ENCODE measurements at places on chromosomes 12 and 14.

- DNase-seq, result no peak
Observed at GRCh38 chr14:101797856-101798255, 36.3 kb downstream of the PPP2R5C start.

- DNase-seq, result no peak
Observed at GRCh38 chr12:124884587-124885438, 21.1 kb upstream of the SCARB1 start.

DNA sequence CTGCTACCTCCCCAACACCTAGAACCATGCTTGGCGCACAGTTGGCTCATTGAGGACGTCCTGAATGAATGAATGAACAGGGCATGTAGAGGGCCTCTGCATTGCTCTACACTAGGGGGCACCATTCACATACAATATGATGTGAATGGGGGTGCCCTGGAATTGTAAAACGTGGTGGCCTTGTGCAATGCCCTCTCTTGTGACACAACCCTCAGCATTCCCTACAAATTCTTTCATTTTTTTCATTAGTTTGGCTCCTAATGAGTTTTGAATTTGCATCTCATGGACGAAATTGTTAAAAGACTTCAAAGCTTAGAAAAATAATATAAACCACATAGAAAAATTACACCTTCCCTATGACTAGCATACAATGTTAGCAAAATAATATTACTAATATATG is 2.3 kb upstream of the DIO2 start:
- DNase-seq, result no peak

DNA sequence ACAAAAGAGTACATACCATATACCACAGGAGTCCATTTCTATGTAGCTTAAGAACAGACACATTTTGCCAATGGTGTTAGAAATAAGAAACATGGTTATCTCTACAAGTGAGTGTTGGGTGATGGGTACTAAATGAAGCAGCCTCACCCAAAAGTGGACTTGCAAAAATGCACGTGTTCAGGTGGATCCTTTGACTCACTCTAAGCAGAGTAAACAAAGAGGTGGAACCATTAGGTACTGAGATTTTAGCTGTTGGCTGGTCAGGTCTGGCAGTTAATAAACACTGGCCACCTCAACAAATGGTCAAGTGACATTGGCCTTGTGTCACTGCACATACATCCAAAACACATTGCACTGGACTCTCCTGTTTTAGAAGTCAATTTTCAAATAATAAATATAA is 27.6 kb downstream of the EVL start:
- no peak for DNase-seq

DNA sequence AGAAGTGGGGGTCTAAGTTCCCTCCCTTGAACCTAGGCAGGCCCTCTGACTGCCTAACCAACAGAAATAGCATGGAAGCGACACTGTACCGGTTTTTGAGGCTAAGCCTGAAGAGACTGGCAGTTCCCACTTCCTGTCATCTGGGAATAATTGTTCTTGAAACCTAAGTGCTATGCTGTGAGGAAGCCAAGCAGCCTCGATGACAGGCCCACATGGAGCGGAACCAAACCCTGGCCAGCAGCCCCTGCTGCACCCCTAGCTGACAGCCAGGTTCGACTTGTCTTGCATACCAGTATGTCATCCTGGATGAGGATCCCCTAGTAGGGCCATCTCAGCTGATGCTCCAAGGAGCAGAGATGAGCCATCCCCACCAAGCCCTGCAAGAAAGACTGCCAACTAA is 6.4 kb upstream of the GPR68 start:
- no peak for DNase-seq

DNA sequence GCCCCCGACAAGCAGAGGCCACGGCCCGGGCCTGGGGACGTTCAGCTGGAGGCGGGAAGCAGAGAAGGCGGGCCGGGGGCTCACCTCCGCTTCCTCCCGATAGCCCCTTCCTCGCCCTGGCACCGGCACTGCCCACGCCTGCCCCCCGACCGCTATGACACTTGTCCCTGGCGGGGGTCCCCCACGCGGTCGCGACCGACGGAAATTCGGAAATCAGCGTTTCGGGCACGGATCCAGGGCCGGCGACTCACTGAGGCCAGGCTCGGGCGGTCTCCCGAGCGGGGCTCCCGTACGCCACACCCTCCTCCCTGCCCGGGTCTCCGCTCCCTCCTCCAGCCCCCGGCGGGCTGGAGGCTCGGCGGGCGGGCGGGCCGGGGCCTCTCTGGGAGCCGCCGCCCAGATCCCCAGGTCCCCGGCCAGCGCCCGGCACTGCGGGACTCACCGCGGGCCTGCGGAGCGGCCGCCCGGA is 581 bp downstream of the PITPNM2 start:
- DNase-seq, result no peak

DNA sequence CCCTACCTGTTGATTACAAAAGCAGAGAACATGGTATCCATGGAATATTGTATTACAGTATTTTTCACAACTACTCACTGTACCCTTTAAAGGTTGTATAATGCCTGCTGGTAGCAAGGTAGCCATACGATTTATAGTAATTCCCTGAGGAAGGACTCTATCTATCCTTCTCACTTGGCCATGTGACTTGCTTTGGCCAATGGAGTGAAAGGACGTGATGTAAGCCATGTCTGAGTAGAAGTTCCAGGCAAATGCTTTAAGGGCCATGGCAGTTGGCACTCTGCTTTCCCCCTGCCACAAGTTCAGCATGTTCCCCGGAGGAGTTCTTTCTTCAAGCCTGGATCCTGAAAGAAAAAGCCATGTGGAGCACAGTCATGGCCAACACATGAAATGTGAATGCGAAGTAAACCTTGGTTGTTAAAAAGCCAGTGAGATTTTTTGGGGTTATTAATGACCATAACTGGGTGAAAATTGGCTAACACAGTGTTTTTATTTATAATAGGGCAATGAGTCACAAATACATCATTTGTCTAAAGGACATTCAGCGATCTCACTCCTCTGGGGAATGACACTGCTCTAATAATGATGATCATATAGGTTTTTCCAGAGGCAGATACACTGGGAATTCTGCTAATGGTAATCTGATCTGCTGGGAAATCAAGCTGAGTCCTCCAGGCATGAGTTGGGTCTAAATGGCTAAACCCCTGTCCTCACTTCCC is 67.4 kb upstream of the SLC38A2 start:
- no peak for DNase-seq

DNA sequence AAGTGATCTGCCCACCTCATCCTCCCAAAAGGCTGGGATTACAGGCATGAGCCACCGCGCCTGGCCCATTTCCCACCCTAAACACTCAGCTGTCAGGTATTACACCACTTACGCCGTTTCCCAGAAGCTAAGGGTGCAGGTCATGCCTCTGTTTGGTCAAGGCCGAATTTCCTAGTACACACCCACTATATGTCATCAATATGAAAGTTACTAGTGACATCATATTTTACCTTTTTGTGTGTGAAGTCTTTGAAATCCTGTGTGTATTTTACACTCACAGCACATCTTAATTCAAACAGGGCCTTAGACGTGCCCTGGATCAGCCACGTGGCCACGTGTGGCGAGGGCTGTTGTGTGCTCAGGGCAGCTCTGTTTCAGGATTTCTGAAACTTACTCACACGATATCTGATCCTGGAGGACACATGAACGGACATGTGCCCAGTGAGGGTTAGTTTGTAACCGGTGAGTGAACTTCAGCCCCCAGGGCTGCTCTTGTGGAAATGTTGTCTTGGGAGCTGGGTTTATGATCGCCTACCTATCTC is 51.8 kb downstream of the GLT1D1 start:
- no peak for DNase-seq

DNA sequence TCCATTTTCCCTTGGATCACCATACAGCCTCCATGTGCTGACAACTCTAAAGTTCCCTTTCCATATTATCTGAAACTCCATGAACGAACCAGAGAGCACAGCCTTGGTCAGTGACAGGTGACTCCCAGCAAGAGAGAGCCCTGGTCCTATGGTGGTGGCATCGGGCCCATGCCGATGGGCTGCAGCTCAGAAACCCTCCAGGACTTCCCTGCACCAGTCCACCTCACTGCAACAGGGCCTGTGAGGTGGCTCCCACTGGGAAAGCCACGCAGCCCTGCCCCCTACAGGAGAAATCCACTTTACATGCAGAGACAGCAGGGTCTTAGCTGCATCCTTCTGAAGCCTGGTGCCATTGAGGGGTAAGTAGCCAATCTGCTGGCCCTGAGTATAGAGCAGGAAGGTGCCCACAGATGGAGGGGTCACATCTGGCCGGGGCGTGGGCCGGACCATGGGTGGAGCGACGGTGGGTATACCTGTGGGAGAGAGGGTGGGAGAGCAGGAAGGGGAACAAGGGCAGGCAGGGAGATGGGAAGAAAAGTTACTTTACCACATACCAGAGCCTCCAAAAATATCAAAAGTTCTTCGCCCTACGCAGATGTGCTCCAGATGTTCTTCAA is 24.7 kb downstream of the RTRAF start:
- DNase-seq, result no peak

GRCh38 chr12:109533487-109533740 is 39.9 kb downstream of the MMAB start:
- no peak for DNase-seq

DNA sequence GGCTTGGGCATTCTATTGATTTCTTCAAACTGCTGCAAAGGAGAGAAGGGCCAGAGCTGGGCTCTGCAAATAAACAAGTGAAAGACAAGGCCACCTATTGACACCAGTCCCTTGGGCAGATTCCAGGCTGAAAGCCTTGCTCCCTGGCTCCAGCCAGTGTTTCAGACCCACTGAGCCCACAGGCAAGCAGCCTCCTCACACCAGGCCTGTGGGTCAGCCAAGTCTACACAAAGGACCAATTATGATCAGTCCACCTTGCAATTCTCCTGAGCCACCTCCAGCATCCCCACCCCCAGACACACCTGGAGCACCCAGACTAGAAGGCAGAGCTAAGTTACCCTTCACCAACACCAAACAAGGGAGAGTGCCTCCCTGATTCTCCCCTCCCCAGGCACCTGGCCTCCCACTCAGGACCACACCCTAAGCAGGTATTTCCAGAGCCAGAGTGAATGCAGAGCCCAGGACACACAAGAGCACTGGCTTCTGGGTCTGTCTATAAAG is 13.8 kb downstream of the ACTN1 start:
- DNase-seq, result no peak

- no peak for DNase-seq
Observed at GRCh38 chr14:23446291-23446851, 10.9 kb upstream of the MYH7 start.

DNA sequence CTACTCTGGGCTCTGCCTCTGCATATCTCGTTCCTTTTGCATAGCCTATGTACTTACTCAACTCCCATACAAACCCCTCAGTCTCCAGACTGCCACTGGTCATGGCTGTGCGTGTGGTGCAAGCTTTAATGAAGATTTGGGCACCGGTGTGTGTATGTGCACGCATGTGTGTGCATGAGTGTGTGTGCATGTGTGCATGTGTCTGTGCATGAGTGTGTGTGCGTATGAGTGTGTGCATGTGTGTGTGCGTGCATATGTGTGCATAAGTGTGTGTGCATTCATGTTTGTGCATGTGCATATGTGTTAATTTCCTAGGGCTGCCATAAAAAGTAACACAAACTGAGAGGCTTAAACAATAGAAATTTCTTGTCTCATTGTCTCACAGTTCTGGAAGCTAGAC is 17.1 kb upstream of the TBPL2 start:
- no peak for DNase-seq

GRCh38 chr12:78248321-78248720 is 417.6 kb downstream of the NAV3 start:
- no peak for DNase-seq

DNA sequence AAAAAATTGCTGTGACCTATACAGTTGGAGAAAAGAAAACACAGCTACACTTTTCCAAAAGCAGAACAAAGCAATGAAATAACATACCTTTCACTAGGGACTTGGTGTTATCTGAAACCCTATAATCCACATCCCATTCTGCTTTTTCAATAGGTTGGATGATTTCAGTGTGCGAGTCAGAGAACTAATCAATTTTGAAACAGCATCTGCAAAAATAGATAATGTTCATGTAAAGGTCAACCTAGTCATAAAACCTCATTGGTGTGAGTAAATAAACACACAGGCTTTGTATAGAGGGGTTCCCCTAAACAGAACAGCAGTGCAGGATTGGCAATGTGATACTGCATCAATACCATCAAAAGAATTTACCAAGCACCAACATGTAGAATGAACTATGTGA is 173.0 kb upstream of the G2E3 start:
- DNase-seq, result no peak

DNA sequence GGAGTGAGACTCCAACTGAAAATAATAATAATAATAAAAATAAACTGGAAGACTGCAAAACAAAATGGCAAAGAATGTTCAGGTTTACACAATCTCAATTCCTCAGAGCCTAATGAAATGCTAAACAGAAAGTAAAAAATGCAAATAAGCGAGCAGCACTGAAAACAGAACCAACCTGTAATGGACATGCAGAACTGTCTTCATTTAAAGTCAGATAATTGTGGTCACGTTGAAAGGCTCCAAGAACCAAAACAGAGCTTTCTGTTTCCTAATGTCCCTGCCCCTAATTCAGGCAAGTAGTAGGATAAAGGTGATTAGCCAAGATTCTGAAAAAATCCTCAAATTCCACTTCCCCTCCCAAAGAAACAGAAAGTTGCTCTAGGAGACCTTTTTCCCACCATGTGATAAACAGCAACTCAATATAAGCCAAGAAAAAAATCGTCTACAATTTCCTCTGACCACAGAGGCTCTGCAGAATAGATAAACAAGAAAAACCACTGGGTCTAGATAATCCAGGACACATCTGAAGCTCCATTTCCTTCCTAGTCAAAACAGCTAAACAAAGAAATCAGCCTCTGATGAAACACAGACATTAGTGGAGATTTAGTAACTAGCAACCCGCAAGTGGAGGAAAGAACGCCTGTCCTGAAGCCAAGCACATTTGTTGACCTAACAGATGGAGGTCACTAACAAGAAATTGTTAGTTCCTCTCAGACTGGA is 3.0 kb downstream of the MIS18BP1 start:
- no peak for DNase-seq

DNA sequence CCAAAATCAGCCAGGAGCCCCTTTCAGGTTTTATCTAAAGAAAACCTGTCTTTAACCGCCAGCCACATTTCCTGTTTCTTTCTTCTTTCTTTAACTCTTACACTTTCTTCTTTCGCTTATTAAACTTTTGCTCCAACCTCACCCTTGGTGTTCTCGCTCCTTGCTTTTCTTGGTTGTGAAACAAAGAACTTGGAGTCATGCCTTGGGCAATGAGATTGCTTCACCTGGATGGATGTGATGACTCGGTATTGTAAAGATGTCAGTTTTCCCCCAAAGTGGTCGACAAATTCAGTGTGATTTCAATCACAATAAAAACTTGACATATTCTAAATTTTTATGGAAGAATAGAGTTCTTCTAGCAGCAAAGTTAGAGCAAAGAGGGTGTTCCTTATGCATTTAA is 16.2 kb upstream of the TCL1A start:
- DNase-seq, result no peak

GRCh38 chr14:88303041-88303440 is 20.0 kb downstream of the KCNK10 start:
- DNase-seq, result no peak

DNA sequence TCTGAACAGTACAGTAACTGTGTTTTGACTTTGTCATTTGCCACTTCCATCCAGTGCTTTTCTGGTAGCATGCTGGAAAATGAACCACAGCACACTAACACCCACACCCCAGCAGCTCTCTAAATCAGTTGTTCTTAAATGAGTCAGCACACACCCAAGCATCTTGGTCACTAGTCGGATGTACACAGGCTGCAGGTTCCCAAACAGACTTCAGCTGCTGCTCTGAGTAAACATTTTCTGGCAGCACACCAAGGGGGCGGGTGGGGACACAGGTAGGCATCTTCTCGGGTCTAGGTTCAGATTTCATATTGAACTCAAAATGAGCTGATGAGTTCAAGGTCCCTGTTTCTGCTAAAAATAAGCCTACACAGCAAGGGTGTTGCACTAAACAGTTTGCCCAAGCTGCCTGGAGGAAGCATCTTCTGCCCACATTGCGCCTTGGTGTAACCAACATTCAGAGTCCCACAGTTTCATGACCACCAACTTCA is 39.8 kb downstream of the IFNG start:
- DNase-seq, result no peak

Measured in T1000 (cell line).